Sigmoid colon (tissue), 7 donors: ENCODE measurements at places on chromosomes 5 and 9. TPM values are rescaled to one million over a fixed set of nuclear protein-coding genes. Genes with fewer than 3 reads are reported as not detected.

GRCh38 chr5:78653681-78654366 is 5.3 kb upstream of the LHFPL2 start:
- no peak for DNase-seq

- peak; percentile 68 for DNase-seq
Measured at GRCh38 chr5:157917899-157918809, 59.2 kb upstream of the CLINT1 start.

- DNase-seq, result no peak
Measured at GRCh38 chr5:135032999-135033861, 798 bp downstream of the PITX1 start.

DNA sequence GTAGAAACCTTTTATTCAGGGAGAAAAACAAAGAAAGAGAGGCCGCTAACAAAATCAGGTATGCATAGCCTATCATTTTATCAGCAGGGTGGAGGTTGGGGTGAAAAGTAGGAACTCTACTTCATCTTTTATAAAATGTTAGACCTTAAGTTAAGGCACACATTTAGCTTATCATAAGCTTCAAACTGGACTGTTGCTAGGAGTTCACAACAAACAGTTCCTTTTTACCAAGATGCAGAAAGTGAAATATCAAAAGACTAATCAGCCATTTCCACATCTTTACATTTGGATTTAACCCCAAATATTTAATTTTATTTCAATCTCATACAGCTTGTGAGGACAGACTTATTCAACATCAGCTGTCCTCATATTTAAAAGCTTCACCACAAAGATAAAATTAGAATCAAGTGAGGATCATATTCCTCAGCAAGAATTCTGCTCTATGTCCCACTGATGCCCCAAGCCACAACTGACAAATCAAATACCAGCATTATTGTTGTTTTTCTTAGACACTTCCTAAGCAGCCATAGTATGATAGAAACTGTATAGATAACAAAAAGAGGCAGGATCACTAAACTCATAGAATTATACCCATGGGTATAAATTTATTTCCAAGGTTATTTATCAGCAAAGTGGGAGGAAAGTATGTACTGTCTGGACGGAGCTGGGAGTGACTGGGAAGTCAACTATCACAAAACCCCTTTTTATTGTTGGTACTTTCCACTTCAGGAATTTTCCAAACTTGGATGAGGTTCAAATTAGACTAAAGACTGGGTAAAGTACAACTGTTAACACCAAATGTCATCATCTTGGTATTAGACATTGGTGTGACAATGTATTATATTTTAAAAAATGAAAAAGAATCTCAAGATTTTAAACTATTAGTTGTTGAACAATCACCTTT is 29.9 kb upstream of the MYOT start:
- DNase-seq, result no peak

DNA sequence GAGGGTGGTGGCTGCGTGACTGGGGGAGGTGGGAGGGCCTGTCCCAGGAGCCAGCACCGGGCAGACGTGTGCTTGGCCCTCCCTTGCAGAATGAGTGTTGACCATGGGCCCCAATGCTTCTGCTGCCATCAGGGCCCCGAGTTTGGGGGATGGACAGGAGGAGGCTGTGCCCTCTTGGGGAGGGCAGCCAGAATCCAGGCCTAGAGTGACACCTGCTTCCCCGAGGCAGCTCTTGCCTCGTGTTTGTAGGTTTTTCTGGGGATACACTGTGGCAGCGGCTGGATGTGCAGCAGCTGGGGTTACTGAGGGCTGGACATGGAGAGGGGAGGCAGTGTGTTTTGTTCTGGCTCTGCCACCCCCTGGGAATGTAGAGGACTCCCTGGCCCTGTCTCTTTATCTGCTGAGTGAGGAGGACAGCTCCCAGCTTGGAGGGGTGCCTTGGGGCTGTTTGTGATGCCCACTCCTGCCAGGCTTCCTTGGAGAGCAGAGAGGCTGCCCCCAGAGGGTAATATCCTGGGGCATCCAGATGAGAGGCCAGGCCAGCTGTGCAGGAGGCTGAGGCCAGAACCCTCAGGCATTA is 22.7 kb downstream of the WNK2 start:
- no peak for DNase-seq

- DNase-seq, result no peak
Measured at GRCh38 chr9:27771803-27772545, 198.7 kb upstream of the C9orf72 start.

- DNase-seq, result peak; percentile 76
Measured at GRCh38 chr5:10724781-10725507, 36.1 kb downstream of the DAP start.

GRCh38 chr5:90337449-90338052 is 72.0 kb downstream of the CETN3 start:
- DNase-seq, result no peak

DNA sequence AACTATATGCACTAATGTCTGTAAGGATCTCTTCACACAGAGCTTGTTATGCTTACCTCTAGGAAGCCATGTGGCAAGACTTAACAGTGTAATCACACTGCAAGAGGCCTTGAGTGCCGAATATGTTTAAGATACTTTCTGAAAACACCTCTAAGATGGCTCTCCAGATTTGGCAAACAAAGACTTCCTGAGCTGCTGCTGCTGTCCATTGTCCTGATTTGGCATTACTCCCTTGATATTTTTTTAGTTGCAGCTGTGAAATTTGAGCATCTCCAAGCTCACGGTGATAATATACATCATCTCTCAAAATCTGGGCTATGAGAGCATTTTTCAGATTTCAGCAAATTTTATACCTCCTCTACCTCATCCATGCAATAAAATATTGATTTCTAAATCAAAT is 384.5 kb upstream of the CDH6 start:
- DNase-seq, result no peak

GRCh38 chr9:134218230-134218629 is 53.9 kb upstream of the RNU6ATAC start:
- DNase-seq, result peak; percentile 57

DNA sequence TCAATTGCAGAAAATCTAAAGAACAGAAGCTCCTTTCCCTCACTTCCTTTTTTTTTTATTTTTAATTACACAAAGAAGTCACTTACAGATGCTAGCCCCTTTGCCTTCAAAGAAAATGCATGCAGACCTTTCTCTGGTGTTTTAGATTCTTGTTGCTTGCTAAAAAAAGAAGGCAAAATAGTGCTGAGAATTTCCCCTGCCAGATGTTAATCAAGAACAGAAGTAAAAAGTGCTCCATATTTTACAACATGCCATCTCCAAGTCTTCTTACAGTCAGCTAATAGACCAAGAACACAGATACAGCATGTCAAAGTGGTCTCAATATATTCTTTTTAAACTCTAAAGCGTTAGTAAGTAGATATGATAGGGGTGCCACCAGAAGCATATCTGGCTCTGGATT is 142.8 kb upstream of the RGMB start:
- no peak for DNase-seq

- no peak for DNase-seq
Measured at GRCh38 chr5:54621709-54622108, 104.2 kb downstream of the SNX18 start.

Gene OBP2B
- total RNA-seq, result not detected

Gene ADAMTS2
- 33.2 TPM for total RNA-seq

Gene OMD
- 23.9 TPM for total RNA-seq

Gene SPATA31D4
- total RNA-seq, result not detected

Gene RAB3C
- 17.6 TPM for total RNA-seq

Gene DDX31
- 5.7 TPM for total RNA-seq

Gene PCDHB14
- total RNA-seq, result 10.5 TPM

Gene ANXA2R
- total RNA-seq, result 4.4 TPM

Gene NUP188
- total RNA-seq, result 16.6 TPM

Gene ISL1
- total RNA-seq, result 1.1 TPM

Gene CDX1
- not detected for total RNA-seq

Gene PCDHB15
- total RNA-seq, result 5.5 TPM

Gene NIM1K
- 3.6 TPM for total RNA-seq
